ENCODE measurements at places on chromosomes 4 and X.

GRCh38 chrX:33415459-33415858 lies 204.1 kb upstream of the DMD start:
- no peak for DNase-seq

GRCh38 chrX:130144509-130144908 lies 21.1 kb downstream of the AIFM1 start:
- DNase-seq = no peak

- DNase-seq = no peak
These were observed 89.0 kb downstream of the LUZP4 start for GRCh38 chrX:115378471-115378870.

GRCh38 chr4:55830716-55831115 lies 11.1 kb downstream of the EXOC1L start:
- DNase-seq = no peak

GRCh38 chr4:113788888-113789287 lies 27.4 kb upstream of the CAMK2D start:
- DNase-seq = no peak
